ENCODE measurements at places on chromosomes 1 and 21.

- DNase-seq = no peak
Observed at GRCh38 chr1:59058665-59059439, 238.0 kb upstream of the FGGY start.

GRCh38 chr1:185229981-185230380, 73.0 kb downstream of the SWT1 start:
- no peak for DNase-seq

GRCh38 chr1:43232074-43232473, 37.7 kb upstream of the TMEM125 start:
- DNase-seq = no peak

DNA sequence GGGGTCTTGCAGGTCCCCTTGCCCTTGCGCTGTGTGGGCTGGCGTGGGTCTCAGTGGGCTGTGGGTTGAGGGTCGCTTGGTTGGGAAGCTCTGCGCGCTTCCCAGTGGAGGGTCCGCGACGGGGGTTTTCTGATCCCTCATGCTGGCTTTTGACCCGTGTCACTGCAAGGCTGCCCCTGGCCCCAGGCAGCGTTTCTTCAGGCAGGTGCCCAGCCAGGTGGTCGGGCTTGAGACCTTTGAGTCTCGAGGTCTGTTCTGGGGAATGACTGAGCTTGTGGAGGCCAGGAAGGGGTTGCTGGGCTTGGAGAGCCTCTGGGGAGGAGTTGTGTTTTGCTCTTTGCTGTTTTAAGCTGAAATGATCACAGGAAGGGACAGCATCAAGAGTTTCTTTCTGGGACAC, 5.3 kb downstream of the SKI start:
- no peak for DNase-seq

- no peak for DNase-seq
Observed at GRCh38 chr1:24904731-24905354, 25.2 kb downstream of the RUNX3 start.

- DNase-seq = no peak
Observed at GRCh38 chr1:79255421-79255820, 248.9 kb upstream of the ADGRL4 start.

DNA sequence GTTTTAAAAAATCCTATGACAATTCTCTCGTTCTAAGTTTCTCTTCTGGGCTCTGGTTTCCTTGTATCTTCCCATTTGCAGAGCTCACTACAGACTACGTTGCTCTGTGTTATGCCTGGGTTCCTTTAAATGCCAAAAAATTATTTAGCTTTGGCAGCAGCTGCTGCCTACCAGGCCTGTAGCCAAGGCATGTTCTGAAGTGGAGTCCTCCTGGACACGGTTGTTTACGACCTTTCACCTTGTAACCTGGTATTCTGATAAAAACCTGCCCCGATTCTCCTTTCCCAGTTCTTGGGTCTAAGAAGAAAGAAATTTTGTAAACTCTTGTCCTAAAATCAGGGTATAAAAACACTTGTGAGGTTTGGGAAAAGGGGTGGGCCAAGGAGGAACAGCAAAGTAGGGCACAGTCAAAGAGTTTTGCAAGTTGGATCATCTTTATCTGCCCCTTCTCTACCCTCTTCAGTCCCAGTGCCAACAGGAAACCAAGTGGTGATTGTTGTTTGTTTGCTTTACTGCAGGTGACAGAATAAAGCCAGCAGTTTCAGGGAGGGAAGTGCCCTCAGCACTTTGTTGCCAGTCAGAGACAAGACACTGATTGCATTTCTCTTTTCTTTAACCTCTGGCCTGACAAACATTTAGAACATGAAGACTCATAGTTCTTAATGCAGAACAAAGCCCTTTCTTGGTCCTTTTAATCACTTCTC, 3.1 kb upstream of the TXNIP start:
- no peak for DNase-seq

DNA sequence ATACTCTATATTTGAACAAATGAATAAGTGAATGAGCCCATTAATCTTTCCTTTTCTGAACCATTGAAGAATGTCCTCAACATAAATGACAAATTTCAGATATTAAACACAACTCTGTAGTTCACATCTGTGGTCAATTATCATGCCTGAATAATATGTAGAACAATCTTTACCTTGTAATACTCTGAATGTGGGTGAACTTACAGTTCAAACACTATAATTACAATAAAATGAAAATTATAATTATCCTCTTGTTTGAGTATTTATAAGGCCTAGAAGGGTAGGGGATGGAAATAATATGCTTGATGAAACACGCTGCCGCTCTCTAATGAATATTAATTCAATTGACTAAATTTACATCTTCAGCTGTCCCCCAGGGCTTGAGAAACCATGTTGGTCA, 8.7 kb upstream of the SFPQ start:
- no peak for DNase-seq

DNA sequence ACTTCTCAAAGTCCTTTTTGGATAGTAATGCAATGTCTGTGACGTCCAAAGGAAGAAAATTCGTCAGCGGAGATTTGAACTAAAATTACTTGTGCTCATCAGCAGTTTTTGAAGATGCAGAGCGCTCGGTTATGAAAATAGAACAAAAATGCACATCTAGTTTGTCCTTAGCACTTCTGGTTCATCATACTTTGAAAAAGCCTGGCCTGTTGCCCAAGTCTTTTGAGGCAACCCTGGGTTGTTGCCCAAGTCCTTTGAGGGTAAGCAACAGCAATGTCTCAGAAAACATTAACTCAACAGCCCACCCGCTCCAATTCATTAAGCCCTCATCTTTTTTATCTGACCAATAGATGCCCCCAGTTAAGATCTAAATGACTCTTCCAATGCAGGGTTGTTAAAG, 91.9 kb downstream of the HUNK start:
- no peak for DNase-seq

DNA sequence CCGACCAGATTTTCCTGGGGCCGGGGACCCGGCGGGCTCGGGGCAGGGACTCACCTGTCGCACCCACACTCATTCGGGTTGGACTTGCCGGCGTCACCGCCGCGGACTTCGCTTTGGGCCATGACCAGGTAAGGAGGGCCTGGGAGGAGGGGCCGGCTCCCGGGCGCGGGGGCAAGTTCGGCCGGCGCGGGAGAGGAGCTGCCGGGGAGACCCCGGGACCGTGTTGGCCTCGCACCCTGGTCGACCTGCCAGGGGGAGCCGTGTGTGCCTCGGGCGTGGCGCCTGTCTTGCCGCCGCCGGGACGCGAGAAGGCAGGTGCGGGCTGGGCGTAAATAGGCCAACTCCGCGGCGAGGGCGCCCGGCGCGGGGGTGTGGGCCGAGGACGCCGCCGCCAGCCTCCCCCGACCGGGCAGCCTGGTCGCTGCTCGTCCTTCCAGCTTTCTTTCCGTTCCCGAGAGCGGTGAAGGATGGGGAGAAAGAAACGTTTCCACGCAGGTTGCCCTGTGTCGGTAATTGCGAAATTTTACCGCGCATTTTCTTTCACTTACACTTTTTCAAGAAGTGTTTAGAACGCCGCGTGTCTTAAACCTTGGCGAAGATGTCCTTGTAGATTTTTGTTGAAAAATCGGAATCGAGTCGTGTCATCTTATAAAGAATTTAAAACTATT, 558 bp downstream of the USP1 start:
- DNase-seq = no peak

GRCh38 chr1:41023279-41023990, 1.9 kb upstream of the SLFNL1 start:
- no peak for DNase-seq

DNA sequence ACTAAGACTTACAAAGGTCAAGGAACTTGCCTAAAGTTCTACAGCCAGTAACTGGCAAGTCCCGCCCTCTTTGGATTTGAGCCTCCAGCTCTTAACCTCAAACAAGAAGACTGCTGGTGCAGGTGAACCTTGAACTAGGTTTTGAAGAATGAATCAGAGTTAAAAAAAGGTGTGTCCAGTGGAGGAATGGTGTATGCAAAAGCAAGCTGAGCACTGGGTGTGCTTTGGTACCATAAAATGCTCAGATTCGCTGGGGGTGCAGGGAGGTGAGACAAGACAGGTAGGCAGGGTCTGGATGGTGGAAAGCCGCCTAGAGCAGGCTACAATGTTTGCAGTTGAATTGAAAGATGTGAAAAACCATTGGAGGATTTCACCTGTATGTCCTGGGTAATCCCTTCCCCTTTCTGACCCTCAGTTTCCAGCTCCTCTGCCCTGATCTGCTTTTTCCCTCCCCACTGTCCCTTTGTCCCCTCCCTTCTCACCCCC, 39.8 kb downstream of the FOXD2 start:
- no peak for DNase-seq

- DNase-seq = peak; percentile 83
Observed at GRCh38 chr1:26035959-26036755, 9.8 kb downstream of the SLC30A2 start.

DNA sequence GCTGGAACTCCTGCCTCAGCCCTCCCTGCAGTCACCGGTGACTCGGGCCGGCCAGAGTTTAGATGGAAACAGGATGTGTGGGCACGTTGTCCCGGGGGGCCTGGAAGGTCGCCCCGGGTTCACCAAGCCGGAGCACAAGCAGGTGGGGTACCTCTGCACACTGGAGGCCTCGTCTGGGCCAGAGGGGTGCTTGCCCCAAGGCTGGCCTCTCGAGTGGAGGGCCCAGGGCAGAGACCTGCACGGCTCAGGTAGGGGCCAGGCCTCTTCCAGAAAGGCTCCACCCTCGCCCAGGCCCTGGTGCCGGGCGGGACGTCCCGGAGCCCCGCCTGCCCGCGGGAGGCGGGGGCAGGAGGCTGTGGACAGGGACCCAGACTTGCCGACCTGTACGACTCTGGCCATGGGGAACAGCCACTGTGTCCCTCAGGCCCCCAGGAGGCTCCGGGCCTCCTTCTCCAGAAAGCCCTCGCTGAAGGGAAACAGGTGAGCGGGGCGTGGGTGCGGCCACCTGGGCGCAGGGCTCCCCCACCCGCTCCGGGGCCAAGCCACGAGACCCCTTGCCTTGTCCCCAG, at the start of gene PLEKHN1:
PLEKHN1 (plus strand) TSS at position 348 of the 569 bp plus-strand sequence; CDS start at position 398, 50 bp downstream.
- DNase-seq = peak; percentile 64

DNA sequence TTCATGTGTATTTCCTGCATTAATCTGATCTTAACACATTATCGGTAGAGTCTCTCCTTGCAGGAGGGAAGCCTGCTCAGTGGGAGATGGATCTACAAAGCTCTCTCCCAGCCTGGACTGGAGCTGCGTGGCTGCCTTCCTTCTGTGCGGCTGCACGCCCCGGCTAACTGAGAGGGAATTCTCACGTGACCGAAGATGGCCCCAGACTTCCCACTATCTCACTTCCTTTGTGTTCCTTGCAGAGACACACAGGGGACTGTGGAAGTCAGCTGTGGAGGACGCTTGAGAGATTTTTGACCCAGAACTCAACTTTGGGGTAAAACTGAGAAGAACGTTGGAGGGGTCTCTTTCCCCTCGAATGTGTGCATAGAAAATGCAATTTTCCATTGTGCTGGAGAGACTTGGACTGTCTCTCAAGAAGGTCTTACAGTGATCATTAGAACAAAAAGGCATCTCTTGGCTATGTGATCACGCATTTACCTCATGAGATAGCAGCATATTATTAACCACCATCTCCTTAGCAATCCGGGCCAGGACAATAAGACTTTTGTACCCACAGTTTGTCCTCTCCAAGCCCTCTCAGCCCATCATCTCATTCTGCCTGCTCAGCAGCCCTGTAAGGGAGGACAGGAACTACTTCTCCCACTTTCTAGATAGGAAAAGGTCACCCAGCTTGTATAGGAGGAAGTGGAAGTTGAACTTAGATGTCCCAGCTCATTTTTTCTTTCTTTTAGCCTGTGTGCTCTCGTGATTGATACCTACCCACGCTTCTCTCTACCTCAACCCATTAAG, 49.3 kb upstream of the TARBP1 start:
- DNase-seq = no peak

DNA sequence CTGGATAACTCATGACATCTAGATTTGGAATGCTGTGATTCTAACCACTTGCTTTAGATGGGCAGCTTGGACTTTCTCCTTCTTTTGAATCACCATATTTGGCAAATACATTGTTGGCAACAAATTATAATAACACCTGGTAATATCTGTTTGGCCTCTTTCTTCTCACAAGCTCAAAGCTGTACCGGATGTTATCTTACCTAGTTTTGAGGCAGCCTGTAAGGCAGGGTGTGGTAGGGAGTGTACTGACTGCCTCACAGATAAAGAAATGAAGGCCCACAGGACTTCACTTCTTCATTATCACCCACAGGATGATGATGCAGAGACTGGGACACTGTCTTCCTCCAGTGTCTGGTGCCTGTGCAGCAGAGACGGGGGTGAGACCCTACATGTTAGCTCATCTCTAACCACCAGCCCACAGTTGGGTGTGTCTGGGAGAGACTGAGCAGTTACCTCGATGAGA, 28.5 kb downstream of the TUFT1 start:
- peak; percentile 9 for DNase-seq

DNA sequence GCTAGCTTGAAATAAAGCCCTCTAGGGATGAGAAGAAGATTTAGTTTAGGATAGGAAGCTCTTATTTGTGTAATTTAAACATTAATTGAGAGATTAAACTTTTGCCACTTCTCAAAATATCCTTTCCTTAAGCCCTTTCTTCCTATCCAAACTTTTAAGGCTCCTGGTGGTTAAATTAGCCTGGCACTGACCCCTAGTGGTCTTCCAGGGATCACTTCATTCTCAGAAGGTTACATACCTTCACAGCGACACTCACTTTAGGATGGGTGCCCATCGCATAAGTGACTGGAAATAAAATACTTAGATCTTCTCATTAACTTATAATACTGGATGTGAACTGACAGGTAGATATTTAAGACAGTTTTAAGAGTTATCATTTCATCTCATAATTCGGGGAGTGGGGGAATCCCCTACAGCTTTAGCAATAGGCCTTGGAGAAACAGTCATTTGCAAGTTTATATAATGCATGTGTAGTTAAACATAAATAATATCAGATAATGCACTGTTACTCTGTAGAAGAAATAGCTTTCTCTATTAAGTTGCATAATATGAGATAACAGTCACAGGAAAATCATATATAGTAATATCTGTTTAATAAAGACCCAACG, 7.4 kb downstream of the LHX9 start:
- peak; percentile 40 for DNase-seq

GRCh38 chr1:230772457-230773395, 25.5 kb downstream of the CAPN9 start:
- DNase-seq = no peak

DNA sequence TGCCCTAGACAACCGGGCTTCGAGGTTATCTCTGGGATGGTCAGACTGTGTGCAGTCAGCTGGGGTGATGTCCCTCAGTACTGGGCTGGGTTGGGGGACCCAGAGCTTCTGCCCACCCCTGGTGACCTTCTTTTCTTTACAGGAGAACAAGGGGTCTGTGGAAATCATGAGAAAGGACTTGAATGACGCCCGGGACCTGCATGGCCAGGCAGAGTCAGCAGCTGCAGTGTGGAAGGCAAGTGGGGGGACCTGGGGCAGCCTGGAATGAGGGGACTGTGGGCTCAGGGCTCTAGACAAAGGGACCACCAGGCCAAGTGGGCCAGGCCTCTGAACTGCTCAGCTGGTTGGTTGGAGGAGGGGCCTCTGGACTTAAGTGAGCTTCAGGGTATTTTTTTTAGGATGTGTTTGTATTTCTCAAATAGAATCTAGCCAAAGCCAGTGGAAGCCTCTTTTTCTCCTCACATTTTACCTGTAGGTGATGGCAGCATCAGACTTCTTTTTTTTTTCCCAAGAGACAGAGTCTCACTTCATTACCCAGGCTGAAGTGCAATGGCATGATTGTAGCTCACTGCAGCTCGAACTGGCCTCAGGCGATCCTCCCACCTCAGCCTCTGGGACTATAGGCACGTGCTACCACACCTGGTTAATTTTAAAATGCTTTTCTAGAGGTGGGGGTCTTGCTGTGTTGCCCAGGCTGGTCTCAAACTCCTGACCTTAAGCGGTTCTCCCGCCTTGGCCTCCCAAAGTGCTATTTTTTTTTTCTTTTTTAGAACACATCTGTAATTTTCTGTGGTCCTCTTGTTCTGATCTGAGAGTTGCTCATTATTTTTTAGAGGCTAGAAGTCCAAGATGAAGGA, 1.9 kb downstream of the RNF187 start:
- no peak for DNase-seq

- DNase-seq = no peak
Observed at GRCh38 chr1:1223891-1224290, 7.9 kb downstream of the SDF4 start.

All from stimulated activated CD4-positive, alpha-beta T cell treated with anti-CD3 and anti-CD28 coated beads, Interleukin-15, amount 100 ng/mL, for 24 hours (primary cell).